RPMI8226 (cell line): ENCODE measurements at places on chromosomes 12 and 14.

- DNase-seq, result no peak
These were observed 5.1 kb downstream of the PSMB11 start for GRCh38 chr14:23047034-23047634.

DNA sequence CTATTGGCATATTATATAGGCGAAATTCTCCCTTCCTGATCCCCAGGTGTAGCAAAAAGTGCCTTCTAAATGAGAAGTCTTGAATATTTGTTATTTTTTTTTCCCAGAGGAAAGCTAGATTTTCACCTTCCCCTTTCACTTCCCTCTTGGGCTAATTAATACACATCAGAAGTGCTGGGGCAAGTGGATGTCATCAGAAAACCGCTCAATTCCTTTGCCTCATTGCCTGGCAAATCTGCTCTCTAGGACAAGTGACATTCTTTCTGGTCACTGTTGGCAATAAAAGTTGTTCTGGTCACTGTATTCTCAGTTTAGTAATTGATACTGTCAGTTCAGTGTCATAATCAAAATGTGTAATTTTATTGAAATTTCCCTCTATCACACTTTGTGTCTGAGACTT is 174.5 kb downstream of the ETNK1 start:
- DNase-seq, result no peak

GRCh38 chr12:72547573-72547972 is 275.4 kb downstream of the TRHDE start:
- DNase-seq, result no peak

DNA sequence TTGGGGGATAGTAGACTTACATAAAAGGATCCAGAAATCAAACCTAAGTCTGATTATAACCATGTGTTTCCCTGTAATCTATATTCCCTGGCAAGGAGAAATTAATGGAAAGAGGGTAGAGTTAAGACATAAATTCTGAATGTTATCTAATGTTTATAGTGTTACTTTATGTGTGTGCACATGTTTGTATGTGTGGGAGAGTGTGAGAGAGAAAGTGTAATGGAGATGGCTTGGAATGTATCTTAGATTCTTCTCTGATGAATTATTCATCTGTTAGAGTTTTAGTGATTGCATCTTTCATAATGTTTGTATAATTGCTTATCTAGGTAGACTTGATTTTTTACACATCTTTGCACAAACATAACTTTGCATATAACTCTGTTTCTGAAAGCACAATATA is 490.9 kb downstream of the FLRT2 start:
- no peak for DNase-seq

DNA sequence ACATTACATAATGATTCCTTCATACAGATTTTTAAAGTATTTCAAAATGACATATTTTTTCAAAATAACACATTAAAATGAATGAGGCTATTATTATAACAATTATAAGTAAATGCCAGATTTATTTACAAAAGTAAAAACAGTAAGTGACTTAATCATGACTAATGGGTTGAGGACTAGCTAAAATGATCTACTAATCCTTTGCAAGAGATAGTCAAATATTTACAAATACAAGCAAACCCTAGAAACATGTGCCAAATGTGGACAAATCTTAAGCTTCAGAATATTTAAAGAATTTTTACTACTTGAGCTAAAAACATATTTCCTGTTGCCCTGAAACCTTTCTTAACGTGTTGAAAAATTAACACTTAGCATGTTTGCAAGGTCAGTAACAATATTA is 74.8 kb downstream of the KIF21A start:
- no peak for DNase-seq

- no peak for DNase-seq
These were observed 388.2 kb downstream of the FUT8 start for GRCh38 chr14:65800694-65801093.

DNA sequence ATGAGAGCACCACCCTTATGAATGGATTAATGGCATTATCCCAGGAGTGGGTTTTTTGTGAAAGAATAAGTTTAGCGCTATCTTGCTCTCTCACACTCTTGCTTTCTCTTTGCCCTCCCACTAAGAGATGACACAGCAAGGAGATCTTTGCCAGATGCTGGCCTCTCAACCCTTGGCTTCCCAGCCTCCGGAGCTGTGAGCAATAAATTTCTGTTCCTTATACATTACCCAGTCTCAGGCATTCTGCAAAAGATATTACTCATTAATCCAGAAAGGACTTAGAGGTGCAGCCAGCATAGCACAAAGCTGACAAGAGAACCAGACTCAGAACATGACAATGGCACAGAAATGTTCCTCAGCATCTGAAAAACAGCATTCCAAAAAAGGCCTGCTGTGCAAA is 190.6 kb downstream of the ITPR2 start:
- DNase-seq, result no peak

DNA sequence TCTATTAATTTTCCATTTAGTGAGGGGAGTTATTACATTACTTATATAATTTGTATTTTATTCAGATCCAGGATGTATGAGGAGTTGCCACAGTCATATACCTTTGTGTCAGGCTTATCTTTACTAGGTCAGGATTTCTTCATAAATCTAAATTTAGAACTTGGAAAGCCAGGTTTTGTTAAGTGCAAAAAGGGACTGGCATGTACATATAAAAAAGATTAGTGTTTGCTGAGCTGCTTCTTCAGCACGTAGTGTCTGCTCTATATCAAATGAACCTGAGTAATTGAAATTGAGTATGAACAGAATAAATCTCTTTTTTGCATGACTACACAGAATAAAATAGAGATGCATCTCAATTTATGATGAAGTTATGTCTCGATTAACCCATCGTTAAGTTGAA is 157.4 kb downstream of the NUBPL start:
- DNase-seq, result no peak

DNA sequence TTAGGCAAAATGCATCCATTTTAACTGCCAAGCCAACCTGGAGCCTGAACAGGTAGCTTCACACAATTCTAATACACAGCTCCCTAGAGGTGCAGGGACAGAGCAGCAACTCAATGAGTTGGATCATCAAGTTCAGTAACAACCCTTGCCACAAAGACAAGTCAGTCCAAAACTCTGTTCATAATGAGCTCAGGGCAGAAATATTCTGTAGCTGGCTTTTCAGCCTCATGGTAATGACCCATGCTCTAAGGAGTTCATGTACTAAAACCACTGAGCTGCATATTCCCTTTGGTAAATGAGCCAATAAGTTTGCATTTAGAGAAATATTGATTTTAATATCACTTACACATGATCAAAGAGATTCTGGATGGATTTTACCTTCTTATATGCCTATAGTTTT is 316.1 kb downstream of the SEC23A start:
- DNase-seq, result no peak

GRCh38 chr14:89131004-89131750 is 285.9 kb downstream of the FOXN3 start:
- no peak for DNase-seq

- no peak for DNase-seq
These were observed 27.4 kb downstream of the SINHCAF start for GRCh38 chr12:31298515-31298910.

GRCh38 chr12:53425515-53426150 is 2.0 kb downstream of the AMHR2 start:
- no peak for DNase-seq
